Activated T-cell treated with anti-CD3 and anti-CD28 coated beads, Interleukin-2, amount 50 U/mL, for 72 hours (primary cell): ENCODE measurements at places on chromosomes 13 and 19. TPM values are rescaled to one million over a fixed set of nuclear protein-coding genes. Genes with fewer than 3 reads are reported as not detected.

PSG1 gene
- total RNA-seq: not detected

PRTN3 gene
- not detected for total RNA-seq

SIAH3 gene
- total RNA-seq: 0.38 TPM

DNA sequence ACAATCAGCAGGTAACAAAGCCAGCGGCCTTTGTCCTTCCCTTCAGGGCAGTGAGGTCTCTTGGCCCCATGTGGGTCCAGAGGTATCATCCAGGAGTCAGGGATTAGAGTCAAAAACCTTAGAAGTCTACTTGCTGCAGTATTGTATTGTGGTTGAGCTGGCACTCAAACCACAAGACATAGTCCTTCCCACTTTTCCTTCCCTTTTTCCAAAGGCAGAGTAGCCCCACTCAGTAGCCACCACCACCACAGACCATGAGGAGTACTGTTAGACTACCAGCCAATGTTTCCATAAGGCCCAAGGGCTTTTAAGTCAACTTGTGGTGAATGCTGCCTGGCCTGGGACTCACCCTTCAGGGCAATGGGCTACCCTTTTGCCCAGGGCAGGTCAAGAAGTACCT lies 27.1 kb upstream of the CCNA1 start:
- H3K4me3 ChIP-seq: no peak overlapping the region
- H3K4me1 ChIP-seq: no peaks in the 10 kb centered on the region
- H3K27ac ChIP-seq: no peak overlapping the region
- no peaks in the 10 kb centered on the region for H3K36me3 ChIP-seq

GRCh38 chr13:95540888-95541287 lies 11.6 kb upstream of the CLDN10 start:
- H3K27me3 ChIP-seq: peaks cover 10% of the 10 kb centered on the region
- H3K36me3 ChIP-seq: no peaks in the 10 kb centered on the region
- H3K27ac ChIP-seq: no peak overlapping the region
- DNase-seq: no peak

DNA sequence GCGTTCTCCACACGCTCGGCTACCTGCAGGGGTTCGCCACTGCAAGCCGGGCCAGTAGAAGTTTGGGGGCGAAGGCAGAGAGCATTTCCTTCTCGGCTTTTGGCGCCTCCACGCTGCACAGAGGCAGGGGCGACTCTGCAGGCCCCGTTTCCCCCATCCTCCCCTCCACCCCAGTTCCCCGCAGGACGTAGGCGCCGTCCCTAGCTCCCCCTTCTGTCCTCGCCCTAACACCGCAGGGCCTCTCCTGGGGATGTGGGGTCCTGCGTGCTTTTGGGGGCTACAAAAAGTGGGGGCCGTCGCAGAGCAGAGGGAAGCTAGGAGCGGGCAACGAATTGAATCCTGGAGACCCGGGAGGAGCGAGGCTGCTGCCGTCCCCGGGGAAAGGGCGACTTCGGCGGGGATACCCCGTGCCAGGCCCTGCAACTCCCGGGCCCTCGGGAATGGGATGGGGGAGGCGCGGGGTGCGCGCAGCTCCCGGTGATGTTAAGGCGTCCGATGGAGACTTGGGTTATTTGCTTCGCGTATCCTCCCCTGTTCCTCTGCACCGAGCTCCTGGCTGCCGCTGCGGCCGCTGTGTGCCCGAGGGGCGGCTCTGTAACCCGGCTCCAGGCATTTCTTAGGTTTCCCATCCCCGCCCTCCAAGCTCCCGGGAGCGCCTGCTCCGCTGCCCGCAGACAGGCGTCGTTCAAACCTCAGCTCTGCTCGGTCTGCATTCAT lies 255.9 kb upstream of the SOX21 start:
- H3K27ac ChIP-seq: no peak overlapping the region
- peak overlapping the region; percentile 68 for H3K4me3 ChIP-seq
- H3K36me3 ChIP-seq: no peaks in the 10 kb centered on the region
- peaks cover 10% of the 10 kb centered on the region for H3K4me1 ChIP-seq

GRCh38 chr19:11581740-11582139 lies 4.3 kb upstream of the ACP5 start:
- H3K27ac ChIP-seq: peak overlapping the region; percentile 74
- peaks cover 47% of the 10 kb centered on the region for H3K4me1 ChIP-seq
- DNase-seq: peak; percentile 55
- peaks cover 1% of the 10 kb centered on the region for H3K36me3 ChIP-seq
